Activated CD4-positive, alpha-beta T cell treated with anti-CD3 and anti-CD28 coated beads, Interleukin-2, amount 10 ng/mL, durations not matched to agents 7 days and 5 days (primary cell): ENCODE measurements at places on chromosomes 12 and 14. TPM values are rescaled to one million over a fixed set of nuclear protein-coding genes. Genes with fewer than 3 reads are reported as not detected.

Gene NPFF
- not detected for total RNA-seq

DNA sequence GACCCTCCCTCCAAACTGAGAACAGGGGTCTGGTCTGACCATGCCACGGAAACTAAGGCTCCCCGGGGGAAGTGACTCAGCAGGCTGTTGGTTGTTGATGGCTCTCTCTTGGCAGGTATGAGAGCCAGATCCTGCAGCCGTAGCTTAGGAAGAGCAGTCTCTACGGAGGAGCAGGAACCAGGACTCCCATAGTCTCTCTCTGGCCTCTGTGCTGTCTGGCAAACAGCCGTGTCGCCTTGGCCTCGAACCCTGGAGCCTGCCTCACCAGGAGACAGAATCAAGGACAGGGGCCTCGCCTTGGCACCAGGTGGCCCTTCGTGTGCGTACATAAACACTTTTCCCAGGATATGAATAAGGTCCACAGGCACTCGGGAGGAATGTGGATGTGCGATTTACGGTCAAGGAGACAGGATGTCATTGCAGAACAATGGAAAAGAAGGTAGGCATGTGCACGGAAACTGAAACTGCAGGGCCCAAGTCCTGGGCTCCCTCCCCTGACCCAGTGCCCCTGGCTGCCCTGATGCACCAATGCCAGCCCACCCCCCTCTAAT, 7.9 kb downstream of the VWF start:
- H3K36me3 ChIP-seq: no peaks in the 10 kb centered on the region
- no peak for DNase-seq

DNA sequence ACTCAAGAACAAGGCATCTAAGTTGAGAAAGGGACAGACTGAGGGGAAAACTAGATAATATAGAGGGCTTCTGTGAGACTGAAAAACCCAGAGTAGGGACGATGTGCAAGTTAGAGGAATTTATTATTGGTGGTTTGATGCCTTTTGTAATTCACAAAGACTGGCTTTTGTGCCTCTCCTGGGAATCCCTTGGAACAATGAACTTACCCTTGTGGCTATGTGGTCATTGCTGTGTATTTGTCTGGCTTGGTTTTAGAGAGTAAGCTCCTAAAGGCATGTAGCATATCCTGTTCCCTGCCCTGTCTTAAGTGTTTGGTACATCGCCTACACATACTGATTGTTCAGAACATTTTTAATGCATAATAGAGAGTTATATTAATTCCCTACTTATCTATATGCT, 26.6 kb downstream of the DCN start:
- no peak overlapping the region for H3K4me3 ChIP-seq
- H3K36me3 ChIP-seq: no peaks in the 10 kb centered on the region
- H3K27ac ChIP-seq: no peak overlapping the region
- no peaks in the 10 kb centered on the region for H3K4me1 ChIP-seq
- DNase-seq: no peak

GRCh38 chr14:95311752-95312151, 8.0 kb downstream of the CLMN start:
- H3K4me1 ChIP-seq: peaks cover 15% of the 10 kb centered on the region
- H3K4me3 ChIP-seq: no peak overlapping the region
- peaks cover 10% of the 10 kb centered on the region for H3K27me3 ChIP-seq
- DNase-seq: no peak
- H3K27ac ChIP-seq: no peak overlapping the region
- H3K36me3 ChIP-seq: no peaks in the 10 kb centered on the region
